ENCODE measurements at places on chromosomes 3 and 15. TPM values are rescaled to one million over a fixed set of nuclear protein-coding genes. Genes with fewer than 3 reads are reported as not detected.

- no peak for DNase-seq
Observed at GRCh38 chr15:42166225-42166940, 9.9 kb upstream of the PLA2G4F start.

DNA sequence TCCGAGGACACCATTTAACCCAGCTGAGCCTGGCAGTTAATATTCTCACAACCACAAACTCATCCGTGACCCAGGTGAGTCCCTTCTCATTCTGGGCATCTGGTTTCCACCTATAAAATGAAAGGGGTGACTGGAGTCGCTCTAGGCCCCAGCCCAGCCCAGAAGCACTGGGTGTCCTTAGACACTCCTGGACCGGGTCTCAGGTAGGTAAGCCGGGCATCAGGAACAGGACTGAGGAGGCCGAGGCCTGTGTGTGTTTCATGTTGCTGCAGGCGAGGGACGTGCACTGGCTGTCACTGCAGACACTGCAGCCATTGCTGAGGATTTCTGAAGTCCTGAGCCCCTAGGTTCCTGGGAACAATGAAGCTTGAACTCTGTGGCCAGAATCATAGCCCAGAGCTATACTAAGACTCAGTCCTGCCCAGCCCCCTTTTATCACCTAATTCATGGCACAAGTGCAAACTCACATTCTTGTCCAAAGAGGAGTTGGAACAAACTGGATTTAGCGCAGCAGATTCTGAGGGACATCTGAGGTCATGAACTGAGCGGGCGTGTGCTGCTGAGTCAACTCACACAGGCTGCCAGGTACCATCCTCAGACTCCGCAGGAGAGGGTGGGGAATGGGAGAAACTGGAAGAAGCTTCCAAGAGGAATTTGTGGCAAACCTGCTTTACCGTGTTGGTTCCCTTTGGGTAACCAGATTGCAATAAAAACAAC, 184.9 kb downstream of the FAM43A start:
- DNase-seq, result no peak

DNA sequence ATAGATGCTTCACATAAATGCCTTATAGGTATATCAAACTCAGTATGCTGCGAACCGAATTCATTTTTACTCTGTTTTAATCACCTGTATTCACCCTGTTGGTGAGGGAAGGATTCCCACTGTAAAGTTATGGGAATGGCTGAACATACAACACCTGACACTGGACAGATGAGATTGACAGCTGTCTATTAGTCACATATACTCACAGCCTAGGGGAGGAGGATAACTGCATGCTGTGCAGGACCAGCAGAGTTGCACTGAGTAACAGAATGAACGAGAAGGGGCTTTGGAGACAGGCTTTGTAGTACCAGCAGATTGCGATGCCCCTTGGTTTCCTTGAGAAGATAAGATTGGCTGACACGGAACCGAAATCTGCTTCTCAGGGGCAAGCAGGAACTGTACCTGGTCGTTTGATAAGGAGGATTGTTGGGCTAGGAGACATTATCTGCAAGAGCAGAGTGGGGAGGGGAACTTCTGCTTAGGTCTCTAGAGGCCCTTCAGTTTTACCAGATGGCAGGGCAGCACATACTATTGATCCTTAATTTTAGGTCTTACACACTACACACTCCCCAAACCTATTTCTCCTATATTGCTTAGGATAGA, 43.5 kb upstream of the SLC22A13 start:
- DNase-seq, result no peak

- no peak for DNase-seq
Observed at GRCh38 chr3:128807186-128807830, 72.1 kb upstream of the ACAD9 start.

GRCh38 chr15:76150513-76150912, 90.7 kb downstream of the TMEM266 start:
- DNase-seq, result no peak

DNA sequence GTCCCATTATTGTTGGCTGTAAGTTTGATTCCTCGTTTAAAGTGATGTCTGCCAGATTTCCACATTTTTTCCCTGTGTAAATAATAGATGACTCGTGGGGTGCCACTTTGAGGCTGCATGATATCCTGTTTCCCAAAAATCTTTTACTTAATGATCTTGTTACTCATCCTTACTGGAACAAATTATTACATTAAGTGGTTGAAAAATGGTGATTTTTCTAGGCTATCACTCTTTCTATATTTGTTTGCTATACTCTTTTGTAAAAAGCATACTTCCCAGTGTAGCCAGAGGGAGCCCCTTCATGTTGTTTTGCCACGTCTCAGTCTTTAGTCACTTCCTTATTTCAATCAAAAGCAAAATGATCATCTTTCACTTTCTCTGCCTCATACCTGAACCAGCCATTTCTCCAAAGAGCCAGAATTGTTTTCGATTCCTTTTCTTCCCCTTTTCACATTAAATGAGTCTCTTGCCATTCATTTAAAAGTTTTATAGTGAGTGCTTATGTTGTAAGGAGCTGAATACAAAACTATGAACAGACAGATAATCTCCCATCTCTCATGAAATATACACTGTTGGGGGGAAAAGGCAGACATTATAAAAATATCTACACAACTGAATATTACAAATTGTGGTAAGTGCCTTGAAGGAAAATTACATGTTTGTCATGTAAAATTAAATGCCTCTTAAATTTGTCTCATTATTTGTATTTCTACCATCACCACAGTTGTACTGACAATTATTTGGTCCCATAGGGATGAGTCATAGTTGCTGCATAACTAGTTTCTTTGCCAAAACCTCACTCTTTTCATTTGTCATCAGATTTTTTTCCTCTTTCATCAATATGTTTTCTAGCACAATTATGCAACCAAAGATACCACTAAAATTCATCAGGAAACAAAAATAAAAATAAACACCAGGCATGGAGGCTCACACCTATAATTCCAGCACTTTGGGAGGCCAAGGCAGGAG, 41.5 kb downstream of the ADGRG7 start:
- peak; percentile 22 for DNase-seq

DNA sequence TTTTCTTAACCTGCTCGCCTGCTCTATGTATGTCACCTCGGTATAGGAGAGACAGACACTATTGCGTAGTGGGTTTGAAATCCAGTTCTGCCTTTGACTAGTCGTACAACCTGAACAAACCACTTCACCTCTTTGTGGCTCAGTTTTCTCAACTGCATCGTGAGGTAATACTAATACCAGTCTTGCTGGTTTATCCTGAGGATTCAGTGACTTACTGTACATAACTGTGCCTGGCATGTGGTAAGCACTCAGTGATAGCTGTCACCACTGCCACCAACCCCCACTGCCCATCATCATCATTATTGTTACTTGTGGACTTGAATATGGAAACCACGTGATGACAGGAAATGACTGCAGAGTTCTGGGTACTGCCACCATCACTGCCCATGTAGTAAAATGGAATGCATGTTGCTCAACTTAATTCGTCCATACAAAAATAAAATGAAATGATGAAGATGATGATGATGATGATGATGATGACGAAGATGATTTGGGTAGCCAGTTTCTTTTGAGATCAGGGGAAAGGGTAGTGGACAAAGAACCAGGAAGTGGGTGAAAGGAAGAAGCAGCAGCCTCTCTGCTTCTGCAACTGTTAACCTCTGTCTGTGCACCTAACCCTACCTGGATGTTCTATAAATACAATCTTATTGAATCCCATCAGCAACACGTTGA, 228.1 kb downstream of the FEZF2 start:
- DNase-seq, result no peak

DNA sequence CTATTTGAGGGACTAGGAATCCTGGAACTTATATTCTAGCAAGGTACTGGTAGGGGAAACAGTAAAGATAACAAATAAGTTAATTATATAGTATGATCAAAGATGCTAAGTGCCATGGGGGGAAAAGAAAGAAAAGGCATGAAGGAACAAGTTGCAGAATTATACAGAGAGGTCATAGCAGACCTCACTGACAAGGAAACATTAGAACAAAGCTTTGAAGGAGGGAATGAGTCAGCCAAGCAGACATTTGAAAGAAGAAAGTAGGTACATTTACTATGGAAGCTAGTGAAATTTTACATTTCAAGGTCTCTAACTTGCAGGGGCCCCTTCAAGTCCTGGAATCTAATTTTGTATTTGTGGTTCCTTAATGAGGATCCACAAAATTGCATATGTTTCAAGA, 57.2 kb upstream of the TIPARP start:
- no peak for DNase-seq

GRCh38 chr15:33494306-33494705, 183.5 kb downstream of the RYR3 start:
- no peak for DNase-seq

- no peak for DNase-seq
Observed at GRCh38 chr15:94460624-94461023, 229.3 kb downstream of the MCTP2 start.

GRCh38 chr3:152156880-152157279, 111.8 kb upstream of the MBNL1 start:
- DNase-seq, result no peak

GRCh38 chr3:158205994-158206393, 96.1 kb downstream of the RSRC1 start:
- no peak for DNase-seq

GRCh38 chr15:59256482-59256881, 49.8 kb downstream of the LDHAL6B start:
- DNase-seq, result no peak

- no peak for DNase-seq
Observed at GRCh38 chr3:72177075-72178050, 392.4 kb upstream of the PROK2 start.

DNA sequence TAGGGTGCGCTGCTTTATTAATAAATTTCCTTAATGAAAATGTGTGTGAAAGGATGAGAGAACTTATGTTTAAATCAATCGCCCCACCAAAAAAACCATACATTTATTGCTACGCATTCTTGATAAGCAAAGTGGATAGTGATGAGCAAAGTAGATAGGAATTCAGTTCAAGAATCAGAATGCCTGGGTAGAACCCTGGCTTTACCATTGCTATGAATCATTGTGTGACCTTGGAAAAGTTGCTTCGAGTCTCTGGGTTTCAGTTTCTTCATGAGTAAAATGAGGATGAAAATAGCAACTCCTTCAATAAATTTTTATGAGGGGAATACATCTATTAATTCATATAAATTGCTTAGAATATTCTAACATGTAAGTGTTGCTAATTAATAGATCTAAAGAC, 2.6 kb upstream of the ALCAM start:
- DNase-seq, result no peak

GRCh38 chr15:34078900-34079299, 22.8 kb downstream of the EMC7 start:
- no peak for DNase-seq

DNA sequence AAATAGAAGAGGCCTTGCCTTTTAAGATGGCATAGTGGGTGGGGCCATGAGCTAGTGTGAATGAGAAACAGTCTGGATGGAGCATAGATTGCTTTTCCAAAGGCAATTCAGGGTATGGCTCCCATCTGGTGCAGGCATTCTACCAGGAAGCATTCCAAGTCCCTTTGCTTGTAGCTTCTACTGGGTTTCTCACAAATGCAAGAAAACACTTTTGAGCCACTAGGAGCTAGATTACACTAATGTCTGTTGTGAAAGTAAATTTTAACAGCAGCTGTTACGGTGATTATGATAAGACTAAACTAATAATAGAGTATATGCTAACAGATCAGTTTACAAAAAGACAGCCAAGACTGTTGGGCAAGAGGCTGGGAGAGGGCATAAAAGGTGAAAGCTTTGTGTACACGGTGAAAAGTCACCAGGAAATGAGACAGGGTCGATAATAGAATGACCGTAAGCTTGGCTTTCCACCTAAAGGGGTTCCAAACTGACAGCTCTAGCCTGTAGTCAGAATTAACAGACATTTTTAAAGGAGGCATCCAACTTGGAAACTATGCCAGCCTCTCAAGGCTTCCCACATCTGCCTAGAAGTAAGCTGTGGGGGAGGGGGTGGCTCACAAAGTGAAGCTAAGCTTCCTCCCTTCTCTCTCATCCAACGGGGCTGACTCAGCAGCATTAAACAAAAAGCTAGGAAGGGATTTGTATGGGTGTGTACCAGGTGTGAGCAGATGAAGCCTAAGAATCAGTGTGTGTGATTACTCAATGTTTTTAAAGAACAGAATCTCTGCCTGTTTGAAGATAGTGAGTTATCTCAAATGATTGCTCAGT, 61.1 kb upstream of the GPD1L start:
- DNase-seq, result no peak

GRCh38 chr15:88690331-88690730, 51.5 kb downstream of the ISG20 start:
- DNase-seq, result no peak

- DNase-seq, result no peak
Observed at GRCh38 chr15:35547775-35548364, 1.9 kb upstream of the DPH6 start.

GRCh38 chr3:127124120-127124519, 68.8 kb upstream of the PRR23E start:
- no peak for DNase-seq

GRCh38 chr3:27252646-27253045, 116.5 kb downstream of the NEK10 start:
- DNase-seq, result no peak

- no peak for DNase-seq
Observed at GRCh38 chr3:131047582-131047981, 20.9 kb downstream of the NEK11 start.

DNA sequence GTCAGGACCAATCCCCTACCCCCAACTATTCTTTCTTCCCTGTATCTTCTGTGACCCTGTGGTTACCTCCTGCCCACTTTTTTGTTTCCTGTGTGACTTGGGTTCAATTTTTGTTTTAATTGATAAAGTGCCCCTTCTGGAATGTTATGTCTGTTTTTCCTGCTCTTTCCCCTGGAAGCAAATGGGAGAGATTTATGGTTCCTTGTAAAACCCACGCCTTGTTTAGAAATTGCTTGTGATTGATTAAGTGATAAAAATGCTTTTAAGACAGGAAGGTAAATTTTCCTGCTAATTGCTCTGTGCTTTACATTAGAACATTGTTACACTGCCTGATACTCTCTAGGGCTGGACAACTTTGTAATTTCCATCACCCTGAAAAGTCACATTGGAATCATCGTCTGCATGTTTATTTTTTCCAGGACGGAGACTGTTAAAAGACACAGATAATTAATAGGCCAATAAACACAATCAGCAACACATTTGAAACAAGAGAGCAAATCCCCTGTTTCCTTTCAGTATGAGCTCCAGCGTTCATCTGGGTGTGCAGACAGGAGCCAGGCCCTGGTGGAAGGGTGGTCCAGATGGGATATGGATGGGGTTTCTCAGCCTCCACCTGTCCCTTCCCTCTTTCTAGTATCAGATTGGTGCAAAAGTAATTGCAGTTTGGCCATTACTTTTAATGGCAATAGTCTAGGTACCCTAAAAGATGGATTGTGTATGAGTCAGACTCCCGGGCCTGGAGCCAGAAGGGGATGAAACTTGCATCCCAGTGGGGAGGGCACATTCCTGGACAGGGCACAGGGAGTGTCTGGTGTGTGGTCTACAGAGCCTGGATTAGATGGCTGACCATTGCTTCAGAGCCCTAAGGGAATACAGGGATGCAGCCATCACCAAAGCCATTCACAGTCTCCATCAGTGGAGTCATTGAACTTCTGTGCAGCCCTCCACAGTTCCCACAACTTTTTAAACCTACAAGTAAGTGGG, 58.1 kb upstream of the AGBL1 start:
- no peak for DNase-seq

The SLC22A14 gene
- total RNA-seq, result 0.14 TPM

The CHL1 gene
- total RNA-seq, result not detected

The SIDT1 gene
- not detected for total RNA-seq

The PLSCR5 gene
- not detected for total RNA-seq

The LMOD3 gene
- not detected for total RNA-seq

The VWA5B2 gene
- total RNA-seq, result not detected

The TRIM59 gene
- 22.8 TPM for total RNA-seq

The SLC35G2 gene
- total RNA-seq, result 15.6 TPM

The FRMD5 gene
- total RNA-seq, result 25.1 TPM

Data from pulmonary artery endothelial cell (primary cell).